ENCODE measurements at places on chromosomes 13 and 19.
A peak's percentile ranks its signal among the peaks of the same experiment; 100 is the strongest.

DNA sequence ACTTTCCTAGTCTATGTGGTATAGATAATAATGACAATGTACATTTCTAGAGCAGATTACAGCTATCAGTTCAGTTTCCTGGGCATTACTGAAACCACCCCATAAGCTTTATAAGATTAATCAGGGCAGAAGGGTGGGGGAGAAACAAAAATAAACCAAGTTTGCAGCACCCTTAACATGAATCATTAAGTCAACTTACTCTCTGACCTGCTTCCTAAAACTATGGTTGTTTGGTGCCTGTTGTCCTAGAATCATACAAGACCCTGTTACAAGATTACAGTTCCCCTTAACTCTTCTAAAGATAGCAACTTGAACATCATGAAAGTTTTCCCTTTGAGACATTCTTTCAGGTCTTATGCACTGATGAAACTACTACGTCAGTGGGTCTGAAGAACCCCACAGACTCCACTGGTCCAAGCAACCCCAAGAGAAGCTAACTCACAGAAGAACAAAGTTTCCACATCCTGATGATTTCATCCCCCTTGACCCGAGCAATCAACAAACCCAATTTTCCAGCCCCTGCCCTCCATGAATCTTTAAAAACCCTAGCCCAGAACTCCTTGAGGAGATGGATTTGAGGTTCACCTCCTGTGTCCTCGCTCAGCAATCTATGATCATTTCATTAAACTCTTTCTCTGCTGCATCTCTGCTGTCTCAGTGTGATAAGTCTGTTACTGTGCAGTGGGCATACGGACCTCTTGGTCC lies 336.5 kb downstream of the FOXO1 start:
- DNase-seq = no peak

- no peak for DNase-seq
Observed at GRCh38 chr13:85586422-85586831, 212.8 kb downstream of the SLITRK6 start.

GRCh38 chr13:43441899-43442499 lies 344.8 kb downstream of the ENOX1 start:
- no peak for DNase-seq

- DNase-seq = peak; percentile 55
Observed at GRCh38 chr13:73943137-73943964, 190.9 kb downstream of the KLF12 start.

DNA sequence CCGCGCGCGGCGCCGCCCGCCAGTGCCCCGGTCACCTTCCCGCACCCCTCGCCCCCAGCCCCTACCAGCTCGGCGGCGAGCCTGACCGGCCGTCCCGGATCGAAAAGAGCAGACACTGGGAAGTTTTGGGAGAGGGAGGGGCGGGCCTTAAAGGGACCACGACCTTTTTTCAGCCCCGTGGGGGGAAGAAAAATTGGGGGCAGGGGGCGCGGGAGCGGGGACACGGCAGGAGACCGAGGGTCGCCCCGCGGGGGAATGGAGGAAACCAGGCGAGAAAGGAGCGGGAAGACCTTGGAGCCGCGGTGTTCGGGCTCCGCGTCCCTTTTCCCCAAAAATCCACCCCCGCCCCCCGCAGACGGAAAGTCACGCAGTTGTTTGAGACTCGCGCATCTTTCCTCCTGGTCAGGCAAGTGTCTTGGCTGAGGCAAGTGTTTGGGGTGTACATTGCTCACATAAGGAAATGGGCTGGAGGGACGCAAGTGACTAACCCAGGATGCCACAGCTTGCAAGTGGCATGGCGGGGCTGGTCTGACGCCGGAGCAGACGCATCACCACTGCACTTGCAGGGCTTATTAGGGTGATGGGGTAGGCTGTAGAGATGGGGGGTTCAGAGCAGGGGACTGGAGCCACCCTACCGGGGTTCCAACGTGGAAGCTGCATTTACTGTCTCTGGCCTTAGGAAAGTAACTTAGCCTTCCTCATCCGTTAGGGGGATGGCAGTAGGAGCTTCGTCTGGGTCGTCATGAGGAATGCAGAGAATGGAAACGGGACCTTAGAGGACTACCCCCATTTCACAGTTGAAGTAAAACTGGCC lies 2.7 kb upstream of the HNRNPL start:
- DNase-seq = peak; percentile 48

DNA sequence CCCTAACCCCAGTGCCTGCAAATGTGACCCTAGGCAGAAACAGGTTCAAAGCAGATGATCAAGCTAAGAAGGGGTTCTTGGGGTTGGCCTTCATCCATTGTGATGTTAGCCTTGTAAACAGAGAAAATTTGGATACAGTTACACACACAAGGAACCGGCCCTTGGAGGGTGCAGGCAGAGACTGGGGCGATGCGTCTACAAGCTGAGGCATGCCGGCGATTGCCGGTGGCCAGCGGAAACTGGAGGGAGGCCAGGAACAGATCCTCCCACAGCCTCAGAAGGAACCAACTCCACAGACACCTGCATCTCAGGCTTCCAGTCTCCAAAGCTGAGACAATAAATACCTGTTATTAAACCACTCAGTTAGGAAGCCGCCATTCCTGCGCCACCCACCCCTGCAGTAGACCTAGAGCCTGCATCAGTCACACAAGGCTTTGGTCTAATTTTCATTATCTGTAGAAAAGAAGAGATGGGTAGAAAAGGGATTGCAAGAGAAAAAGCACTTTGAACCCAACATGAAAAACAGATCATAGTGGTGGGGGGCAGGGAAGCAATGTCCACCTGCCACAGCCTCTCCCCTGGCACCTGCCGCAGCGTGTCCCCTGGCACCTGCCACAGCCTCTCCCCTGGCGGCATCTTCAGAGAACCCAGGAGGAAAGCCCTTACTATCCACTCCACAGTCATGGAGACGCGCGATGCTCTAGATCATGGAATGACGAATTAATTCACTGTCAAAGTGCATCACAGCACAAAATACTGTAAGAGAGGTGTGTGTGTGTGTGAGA lies 119.7 kb upstream of the SOX1 start:
- DNase-seq = no peak

DNA sequence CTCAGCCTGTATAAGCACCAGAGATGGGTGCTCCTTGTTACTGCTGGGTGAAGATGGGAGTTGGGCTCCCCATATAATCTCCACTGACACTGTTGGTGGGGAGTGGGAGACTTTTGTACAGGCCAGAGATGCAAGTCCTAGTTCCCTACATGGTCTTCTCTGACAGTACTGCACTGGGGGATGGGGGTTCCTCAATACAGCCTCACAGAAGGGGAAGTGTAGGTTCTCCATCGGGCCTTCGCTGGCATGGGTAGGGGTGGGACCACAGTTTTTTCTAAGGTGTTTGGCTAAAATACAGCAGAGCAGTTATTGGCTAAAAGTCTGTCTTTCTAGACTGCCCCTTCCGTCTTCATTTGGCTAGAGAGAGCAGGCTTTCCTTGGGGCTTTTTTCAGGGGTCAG lies 167.2 kb upstream of the SERP2 start:
- no peak for DNase-seq

GRCh38 chr13:34777089-34777913 lies 164.8 kb upstream of the NBEA start:
- DNase-seq = no peak

GRCh38 chr13:53941588-53942190 lies 913.1 kb downstream of the OLFM4 start:
- DNase-seq = no peak

GRCh38 chr19:4452230-4452990 lies 5.2 kb downstream of the UBXN6 start:
- DNase-seq = no peak

- DNase-seq = no peak
Observed at GRCh38 chr19:36939153-36939552, 23.0 kb downstream of the ZNF568 start.

DNA sequence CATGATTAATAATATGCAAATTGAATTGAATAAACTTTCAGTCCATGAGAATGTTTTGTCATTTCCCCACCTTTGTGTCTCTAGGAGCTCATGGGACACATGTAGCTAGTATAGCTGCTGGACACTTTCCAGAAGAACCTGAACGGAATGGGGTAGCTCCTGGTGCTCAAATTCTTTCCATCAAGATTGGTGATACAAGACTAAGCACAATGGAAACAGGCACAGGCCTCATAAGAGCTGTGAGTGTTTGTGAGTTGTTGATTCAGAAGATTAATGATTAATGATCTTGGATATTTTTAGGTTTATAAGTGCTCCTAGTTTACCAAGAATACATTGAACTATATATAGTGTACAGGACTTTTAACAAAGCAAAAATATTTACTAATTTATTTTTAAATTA lies 30.1 kb downstream of the TPP2 start:
- no peak for DNase-seq

DNA sequence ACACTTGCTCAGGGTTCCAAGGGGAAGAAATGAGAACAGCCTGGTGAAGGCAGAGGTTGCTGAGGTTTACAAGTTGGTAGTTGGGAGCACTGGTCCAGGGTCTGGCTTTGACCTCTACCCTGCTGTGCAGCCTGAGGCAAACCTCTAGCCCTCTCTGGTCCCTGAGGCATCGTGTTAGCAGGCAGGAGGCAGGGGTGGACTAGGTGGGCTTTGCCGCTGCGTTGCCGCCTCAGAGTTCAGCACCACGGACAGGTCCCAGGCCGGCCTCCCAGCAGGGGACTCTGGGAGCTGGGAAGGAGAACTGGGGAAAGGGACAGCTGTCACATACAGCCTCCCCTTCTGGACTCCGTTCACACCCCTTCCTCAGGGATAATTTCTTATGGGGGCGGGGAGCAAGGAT lies 3.1 kb downstream of the NCAN start:
- DNase-seq = no peak

DNA sequence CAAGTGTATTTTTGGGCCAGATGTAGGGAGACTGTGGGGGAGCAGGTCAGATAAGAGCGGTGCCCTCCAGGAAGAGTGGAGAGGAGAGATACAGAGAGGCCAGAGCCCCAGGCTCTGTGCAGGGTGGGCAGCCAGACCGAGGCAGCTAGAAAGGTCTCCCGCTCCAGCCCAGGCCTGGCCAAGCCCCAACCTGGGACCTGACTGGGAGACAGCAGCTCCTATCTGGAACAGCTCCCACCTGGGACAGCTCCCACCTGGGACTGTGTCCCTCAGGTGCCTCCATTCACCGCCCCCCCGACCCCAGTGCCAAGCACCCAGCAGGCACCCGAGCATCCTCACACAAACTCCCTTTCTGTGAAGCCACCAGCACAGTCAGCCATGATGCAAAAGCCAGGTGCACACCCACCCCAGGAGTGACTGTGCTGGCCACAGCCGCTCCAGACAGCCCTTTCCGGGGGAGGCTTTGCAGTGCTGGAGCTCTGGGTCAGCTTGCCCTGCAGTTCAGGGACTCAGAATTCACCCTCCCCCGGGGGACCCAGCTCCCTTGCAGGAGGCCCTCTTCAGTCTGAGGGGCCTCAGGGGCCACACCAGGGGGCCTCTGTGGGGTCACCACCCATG lies 2.1 kb upstream of the GRTP1 start:
- DNase-seq = no peak

DNA sequence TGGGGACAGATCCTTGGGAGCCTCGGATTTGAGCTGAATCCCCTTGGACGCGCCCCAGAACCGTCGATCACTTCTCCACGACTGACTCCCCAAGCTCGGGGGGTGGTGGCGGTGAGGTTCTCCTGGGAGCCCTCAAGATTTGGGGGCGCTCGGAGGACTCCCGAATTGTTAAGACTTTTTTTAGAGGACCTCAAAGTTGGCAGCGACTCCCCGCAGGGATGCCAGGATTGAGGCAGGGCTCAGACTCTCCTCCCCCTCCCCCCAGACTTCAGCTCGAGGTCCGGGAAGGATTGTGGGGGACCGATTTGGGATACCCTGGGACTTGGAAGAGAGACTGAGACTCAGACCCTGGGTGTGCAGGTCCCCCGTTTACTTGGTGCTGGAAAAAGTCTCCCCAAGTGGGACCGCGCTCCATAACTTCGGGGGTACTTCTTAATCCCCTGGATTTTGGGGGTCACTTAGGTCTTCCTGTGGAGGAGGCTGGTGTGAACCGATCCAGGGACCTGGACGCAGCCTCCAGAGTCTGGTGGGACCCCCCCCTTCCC lies 665 bp downstream of the VASP start:
- DNase-seq = no peak

DNA sequence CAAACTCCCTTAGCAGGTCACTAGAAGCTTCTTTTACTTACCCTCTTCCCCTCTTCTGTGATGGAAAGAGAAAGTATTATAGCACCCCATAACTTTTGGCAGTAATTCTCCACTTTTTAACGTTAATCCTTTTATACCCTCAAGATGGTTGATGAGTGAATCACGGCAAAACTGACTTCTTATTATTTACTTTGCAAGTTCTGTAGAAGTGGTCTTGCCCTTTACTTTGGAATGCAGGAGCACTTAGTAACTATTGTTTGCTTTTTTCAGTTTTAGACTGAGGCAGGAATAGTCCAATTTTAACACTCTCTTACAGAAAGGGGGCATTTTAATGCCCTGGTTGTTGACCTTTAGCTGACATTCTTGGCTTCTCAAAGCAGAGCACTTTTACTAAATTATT lies 260.1 kb downstream of the LMO7 start:
- no peak for DNase-seq

- no peak for DNase-seq
Observed at GRCh38 chr13:54901316-54901715, 1872.7 kb downstream of the OLFM4 start.

DNA sequence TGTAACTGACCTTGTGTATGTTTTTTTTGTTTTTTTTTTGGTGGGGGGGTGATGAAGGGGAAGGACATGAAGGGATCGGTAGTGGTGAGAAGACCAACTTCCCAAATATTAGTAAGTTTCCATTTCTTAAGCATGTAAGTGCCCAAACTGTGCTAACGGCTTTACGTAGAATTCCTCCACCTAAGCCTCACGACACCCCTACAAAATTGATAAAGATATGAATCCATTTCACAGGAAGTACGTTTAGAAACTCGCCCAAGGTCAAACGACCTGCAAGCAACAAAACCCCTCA lies 649 bp downstream of the UQCRFS1 start:
- no peak for DNase-seq

DNA sequence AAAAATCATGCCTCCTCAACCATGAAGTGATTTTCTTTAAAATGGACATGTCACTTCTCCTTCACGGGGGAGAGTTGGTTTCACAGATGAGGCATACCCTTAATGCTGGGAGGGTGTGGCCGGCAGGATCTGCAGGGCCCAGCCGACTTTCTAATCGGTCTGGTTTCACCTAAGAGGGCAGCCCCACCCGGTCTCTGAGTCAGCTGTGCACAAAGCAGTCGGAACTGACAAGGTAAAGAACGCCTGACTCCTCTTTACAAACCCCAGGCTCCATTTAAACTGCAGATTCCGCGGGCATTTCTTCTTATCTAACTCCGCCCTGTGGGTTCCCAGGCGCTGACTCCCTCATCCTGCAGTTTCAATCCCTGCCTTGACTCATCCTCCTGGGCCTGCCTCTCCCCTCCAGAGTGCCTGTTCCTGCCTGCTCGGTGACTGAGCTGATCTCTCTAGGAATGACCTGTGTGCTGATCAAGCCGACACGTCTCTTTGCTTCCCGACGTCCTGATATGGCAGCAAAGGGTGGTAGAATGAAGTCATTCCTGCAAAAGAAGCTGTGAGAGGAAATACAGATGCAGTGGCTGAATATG lies 63.4 kb downstream of the EFNB2 start:
- no peak for DNase-seq

Measured in central memory CD4-positive, alpha-beta T cell (primary cell).